ENCODE measurements at places on chromosomes 12 and 14.

- no peak for DNase-seq
Observed at GRCh38 chr14:100381395-100382105, 58.4 kb downstream of the SLC25A47 start.

DNA sequence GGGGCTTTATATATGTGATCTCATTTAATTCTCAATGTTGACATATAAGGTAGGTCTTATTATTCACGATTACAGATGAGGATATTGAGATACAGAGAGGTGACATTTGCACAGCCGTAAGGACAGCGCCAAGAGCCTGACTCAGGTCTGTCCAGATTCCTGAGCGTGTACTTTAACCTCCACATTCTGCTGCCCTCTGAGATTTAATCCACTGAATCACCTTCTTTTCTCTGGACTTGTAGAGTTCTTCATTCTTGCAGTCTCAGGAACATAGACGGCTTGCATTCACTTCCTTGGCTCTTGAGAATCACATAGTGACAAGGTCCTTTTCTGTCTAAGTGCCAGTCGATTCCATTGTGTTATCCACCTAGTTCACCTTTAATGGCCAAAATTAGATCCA lies 141.0 kb upstream of the ARHGAP5 start:
- DNase-seq: peak; percentile 33

DNA sequence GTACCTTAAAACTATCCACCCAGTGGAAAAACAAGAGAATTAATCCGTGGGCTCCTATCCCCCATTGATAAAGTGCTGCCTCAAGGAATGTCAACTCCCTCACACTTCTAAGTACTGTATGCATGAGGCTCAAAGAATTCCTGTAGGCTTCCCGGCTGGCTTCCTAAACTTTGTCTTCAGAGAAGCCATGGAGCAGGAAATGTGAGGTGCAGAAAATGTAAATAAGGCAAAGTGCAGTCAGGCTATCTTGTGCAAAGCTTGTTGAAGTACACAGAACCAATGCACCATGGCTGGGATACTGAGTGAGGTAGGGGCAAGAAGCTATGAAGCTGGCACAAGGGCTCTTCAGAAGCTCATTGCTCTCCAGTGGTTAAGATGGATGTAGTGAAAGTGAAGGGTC lies 611.0 kb downstream of the FSCB start:
- no peak for DNase-seq

- no peak for DNase-seq
Observed at GRCh38 chr12:132428936-132429601, 60.9 kb upstream of the FBRSL1 start.

- DNase-seq: peak; percentile 33
Observed at GRCh38 chr14:50099335-50099734, 17.0 kb downstream of the VCPKMT start.

GRCh38 chr12:92821142-92821541 lies 108.0 kb downstream of the EEA1 start:
- no peak for DNase-seq

DNA sequence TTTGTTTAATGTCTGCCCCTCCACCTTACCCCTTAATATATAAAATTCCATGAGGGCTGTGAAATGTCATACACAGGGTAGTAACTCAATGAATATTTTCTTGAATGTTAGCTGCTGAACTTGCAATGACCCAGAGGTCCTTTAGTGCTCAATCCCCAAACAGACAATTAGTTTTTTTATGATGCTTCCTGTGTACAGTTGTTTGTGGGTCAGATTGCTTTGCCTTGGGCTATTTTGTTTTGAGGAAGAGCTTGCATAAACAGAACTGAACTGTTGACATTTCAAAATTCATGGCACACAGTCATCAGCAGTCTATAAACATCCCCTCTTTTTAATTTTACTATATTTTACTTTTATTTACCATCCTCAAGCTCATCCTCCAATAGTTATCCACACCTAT lies 820.5 kb upstream of the SEL1L start:
- no peak for DNase-seq

- DNase-seq: no peak
Observed at GRCh38 chr12:23535441-23535840, 414.0 kb downstream of the SOX5 start.

- DNase-seq: peak; percentile 30
Observed at GRCh38 chr12:21438643-21439042, 1.2 kb downstream of the PYROXD1 start.

DNA sequence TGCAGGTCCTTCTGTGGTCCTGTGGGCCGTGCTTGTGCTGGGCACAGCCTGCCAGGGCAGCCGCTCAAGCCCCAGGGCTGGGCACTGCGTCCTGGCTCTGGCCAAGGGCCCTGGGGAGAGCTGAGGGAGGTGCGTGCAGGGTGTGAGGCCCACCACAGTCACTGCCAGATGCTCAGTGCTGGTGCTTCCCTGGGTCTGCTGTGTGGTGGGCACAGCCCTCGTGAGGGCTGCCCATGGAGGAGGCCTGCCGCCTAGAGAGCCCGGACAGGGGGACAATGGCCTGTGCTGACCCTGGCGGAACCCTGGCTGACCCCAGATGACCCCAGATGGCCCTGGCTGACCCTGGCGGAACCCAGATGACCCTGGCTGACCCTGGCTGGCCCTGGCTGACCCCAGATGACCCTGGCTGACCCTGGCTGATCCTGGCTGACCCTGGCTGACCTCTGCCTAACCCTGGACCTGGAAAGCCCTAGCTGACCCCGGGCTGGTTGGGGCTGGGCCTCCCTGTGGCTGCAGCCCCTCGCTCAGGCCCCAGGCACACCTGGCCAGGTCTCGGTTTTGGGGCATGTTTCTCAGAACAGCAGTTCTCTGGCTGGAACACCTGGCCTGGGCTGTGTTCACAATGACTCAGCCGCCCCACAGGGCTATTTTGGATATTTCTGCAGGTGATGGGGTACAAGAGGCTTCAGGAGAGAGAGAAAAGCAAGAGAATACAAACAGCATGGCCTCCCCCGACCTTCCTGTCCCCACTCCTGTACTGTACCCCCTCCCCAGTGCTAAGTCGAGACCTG lies 55.4 kb downstream of the TMEM121 start:
- DNase-seq: no peak

DNA sequence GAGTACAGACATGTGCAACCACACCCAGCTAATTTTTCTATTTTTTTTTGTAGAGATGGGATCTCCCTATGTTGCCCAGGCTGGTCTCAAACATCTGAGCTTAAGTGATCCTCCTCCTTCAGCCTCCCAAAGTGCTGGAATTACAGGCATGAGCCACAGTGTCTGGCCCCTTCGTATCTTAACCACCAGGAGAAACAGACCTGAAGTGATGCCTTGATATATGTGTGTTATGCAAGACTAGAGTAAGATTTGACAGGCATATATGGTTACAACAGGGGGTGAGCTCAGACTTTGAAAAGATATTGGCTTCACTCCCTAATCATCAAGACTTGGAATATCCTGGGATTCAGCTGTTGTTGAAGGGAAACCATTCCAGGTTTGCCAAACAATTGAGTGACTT lies 10.7 kb upstream of the GALNT6 start:
- no peak for DNase-seq

- no peak for DNase-seq
Observed at GRCh38 chr14:99473458-99473857, 7.2 kb downstream of the SETD3 start.

- no peak for DNase-seq
Observed at GRCh38 chr14:53161758-53162435, 8.8 kb upstream of the DDHD1 start.

GRCh38 chr14:67820428-67820971 lies 921 bp downstream of the RAD51B start:
- DNase-seq: peak; percentile 56

DNA sequence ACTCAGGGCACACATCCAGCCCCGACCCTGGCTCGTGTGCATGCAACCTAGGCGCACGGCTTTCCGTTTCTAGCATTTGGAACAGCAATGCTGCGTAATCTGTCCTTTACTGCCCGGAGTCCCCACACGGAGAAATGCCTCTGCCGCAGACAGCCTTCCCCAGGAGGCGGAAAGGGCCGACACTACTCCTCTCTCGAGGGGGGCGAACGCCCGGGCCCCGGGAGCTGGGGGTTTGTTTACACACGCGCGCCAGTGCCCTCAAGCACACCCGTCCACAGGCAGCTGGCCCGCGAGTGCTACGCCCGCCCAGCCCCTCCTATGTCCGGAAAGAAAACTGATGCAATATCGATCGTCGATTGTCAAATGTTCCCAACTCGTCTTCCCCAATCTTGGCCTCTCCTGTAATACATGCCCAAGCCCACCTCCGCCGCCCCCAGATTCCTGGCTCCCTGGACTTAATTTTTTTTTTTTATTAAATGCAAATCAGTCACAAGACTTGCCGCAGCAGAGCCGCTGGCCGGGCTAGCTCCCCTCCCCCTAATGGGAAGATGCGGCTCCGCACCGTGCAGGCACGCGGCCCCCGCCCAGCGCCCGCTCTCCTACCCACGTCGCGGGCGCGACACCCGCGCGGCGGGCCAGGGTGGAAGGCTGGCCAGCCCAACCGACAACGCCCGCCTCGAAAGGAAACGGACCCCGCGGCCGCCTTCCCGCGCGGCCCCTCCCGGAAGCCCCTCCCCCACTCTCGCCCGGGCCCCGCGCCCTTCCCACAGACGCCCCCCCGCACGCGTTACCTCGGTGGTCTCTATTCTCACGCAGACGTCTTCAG lies 642 bp downstream of the SLC38A2 start:
- peak; percentile 83 for DNase-seq

DNA sequence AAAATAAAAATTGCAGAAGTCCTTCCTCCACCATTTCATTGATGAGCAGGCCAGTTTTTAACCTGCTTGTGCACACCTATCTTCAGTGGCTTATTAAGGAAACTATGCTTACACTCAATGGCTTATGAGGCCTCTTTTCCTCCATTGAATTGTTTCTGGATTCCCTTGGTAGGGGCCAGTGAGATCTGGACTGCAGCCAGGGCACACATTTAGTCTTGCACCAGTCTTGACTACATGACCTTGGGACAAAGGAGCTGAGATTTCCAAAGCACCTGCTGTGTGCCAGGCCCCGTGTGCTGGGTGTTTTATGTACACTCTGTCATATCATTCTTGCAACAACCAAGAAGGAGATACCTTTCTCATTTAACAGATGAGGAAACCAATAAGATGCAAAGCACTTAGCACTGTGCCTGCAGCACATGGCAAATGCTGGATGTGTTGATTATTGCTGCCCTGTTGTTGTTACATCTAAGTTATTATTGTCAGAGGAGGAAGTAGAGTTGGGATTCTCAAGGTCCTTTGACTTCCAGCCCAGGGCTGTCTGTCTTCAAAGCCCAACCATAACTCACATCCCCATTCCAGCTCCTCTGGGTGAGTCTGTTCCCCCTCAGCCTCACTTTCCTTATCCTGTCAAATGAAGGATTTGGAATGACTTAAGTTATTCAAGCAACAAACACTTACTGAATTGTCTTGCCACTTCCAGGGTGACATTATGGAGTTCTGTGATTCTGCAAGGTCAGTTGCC lies 31.6 kb upstream of the RIN3 start:
- DNase-seq: no peak

DNA sequence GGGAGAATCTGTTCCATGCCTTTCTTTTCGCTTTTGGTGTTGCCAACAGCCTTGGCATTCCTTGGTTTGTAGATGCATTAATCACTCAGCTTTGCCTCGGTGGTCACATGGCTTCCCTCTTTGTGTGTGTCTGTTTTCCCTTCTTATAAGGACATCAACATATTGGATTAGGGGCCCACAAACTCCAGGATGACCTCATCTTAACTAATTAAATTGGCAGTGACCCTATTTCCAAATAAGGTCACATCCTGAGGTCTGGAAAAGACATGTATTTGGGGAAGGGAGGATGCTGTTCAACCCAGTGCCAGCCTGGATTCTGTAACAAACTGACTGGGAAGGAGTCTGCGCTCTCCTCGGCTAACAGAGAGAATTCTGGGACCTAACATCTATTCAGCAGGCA lies 365.7 kb upstream of the FKBP4 start:
- peak; percentile 52 for DNase-seq

All from GM23248 (cell line).